GM04503 (cell line): ENCODE measurements at places on chromosomes 6 and 20.

- DNase-seq: no peak
Observed at GRCh38 chr20:5967469-5967868, 17.0 kb downstream of the MCM8 start.

- DNase-seq: no peak
Observed at GRCh38 chr20:21767739-21768223, 62.3 kb downstream of the PAX1 start.

- no peak for DNase-seq
Observed at GRCh38 chr6:34292954-34293353, 44.1 kb upstream of the SMIM29 start.

DNA sequence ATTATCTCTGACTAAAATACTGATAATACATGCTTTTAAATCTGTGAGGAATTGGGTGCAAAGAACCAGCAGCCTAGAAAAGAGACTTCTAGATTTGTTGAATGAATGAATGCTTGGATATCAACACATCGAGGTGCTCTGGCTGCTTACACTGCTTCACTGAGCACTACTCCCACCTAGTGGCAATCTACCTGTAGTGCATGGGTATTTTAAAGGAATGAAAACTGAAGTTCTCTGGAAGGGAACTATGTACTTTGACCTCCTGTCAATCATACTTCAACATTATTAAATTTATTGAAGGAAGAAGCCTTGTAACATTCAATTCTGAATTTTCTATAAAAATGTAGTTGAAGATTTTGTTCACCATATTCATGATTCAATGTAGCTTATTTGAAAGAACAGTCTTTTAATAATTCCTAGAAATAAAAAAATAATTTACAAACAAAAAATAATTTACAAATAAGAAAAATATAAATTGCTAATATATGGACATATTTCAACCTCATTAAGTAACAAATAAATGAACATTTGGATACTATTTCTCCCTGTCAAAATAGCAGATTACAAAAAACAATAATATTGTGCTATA, 111.2 kb upstream of the MMS22L start:
- DNase-seq: peak; percentile 10

GRCh38 chr6:15414235-15414612, 168.4 kb downstream of the JARID2 start:
- DNase-seq: no peak

DNA sequence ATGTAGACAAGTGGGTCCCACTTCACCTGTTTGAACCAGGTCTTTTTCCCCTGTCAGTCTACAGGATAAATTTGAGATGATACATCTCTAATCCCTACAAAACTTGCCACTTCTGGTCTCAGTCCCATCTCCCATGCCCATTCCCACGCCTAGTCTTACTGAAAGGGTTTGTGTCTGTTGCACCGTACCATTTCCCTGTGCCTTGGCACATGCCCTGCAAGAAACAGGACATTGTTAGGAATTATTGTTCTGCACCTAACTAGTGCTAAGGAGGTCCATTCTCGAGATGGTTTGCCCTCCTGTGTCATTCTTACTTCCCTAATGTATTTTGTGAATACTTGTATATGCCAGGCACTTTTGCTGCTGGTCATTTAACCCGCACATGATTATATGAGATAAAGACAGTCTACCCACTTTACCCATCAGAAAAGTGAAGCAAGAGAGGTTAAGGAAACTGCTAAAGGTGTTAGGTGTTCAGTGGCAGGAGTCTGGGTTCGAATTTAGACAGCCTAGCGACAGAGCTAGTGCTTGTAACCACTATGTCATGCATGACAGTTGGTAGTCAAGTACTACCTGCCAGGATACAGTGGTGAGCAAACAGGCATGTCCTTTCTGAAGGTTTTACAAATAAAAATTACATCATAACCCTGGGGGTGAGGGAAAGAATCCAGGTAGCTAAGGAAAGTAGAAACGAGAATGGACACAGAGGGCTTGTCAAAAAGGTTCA, 12.7 kb downstream of the FAM217A start:
- DNase-seq: no peak

DNA sequence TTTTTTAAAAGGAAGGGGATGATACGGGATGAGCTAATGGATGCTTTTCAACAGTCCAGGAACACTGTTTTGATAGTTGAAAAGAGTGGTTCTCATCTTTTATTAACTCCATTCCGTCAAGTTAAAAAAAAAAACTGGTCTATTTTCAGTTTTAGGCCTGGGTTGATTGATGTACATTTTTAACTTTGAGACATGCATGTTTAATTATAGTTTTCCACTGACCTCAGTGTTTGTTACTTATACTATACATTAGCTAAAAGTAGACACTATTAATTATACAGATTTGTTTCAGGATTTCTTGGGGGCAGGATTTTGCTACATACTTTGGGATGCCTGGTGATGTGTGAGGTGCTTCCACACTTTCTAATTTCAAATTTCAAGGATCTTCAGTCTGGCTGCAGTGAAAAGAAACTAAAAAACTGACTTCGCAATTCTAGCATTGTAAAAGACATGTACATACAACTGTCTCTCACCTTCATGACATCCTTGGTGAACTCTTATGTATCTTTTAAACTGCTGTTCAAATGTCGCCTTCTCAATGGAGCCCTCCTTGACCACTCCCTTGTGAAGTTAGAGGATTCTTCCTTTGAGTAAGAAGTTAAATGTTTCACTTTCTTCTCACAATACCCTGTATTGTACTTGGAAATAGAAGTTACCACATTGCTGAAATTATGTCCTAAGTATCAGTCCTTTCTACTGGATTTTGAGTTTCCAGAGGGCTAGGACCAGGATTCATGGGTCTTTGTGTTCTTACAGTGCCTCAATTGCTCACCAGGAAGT, 101.7 kb downstream of the TSHZ2 start:
- no peak for DNase-seq

GRCh38 chr6:30744054-30744805, at the start of gene IER3:
Gene IER3, minus strand, starts transcription at chr6:30744547. Its CDS starts 29 bp downstream, at chr6:30744518.
- DNase-seq: no peak

GRCh38 chr6:42451333-42452170, at the start of gene TRERF1:
Gene TRERF1, minus strand, starts transcription at chr6:42451926. Its CDS starts 182,336 bp downstream, at chr6:42269590.
- no peak for DNase-seq

GRCh38 chr6:147337921-147338320, 133.7 kb downstream of the STXBP5 start:
- no peak for DNase-seq

DNA sequence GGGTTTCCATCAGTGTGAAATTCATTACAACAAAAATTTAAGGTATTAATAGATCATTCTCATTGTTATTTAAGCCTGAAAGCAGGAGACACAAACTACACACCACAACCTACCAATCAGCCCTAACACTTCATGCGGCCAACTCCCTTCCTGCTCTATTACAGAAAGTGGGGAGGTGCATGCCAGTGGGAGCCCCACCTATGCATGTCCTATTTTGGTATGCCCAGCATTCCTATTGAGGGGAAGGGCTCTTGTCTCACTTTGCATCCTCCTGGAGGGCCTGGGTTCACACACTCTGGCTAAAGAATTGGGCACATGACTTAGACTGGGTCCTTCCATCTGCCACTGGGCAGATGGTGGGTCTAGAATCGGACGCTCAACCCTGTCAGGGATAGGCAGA, 450.0 kb downstream of the PTPRT start:
- no peak for DNase-seq

GRCh38 chr20:45429618-45430017, 13.7 kb downstream of the PIGT start:
- no peak for DNase-seq

DNA sequence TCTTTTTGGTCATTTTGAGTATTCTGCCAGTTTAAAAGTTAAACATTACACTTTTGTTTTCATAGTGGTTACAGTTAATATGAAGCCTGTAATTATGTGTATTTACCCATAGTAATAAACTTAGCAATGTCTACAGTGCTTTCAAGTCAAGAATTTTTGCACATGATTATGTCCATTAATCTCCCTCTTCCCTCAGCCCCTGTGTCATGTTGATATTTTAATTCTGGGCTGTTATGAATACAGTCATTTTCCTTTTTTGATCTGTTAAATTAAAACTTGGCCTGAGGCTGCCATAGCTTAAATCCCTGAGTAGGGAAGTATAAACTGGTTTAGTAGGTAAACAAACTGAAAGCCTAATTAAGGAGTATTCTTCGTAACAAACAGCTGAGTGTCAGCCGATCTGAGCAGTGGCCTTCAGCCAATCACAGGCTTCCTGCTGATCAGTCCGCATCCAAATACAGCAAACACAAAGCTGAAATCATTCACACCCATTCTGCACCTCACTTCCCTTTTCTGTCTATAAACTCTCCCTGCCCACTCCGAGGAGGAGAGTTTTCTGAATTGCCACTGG, 9.5 kb upstream of the SFT2D1 start:
- no peak for DNase-seq

- DNase-seq: no peak
Observed at GRCh38 chr6:45665859-45666258, 288.1 kb upstream of the SUPT3H start.

GRCh38 chr6:102525336-102525735, 1131.8 kb downstream of the GRIK2 start:
- DNase-seq: no peak

DNA sequence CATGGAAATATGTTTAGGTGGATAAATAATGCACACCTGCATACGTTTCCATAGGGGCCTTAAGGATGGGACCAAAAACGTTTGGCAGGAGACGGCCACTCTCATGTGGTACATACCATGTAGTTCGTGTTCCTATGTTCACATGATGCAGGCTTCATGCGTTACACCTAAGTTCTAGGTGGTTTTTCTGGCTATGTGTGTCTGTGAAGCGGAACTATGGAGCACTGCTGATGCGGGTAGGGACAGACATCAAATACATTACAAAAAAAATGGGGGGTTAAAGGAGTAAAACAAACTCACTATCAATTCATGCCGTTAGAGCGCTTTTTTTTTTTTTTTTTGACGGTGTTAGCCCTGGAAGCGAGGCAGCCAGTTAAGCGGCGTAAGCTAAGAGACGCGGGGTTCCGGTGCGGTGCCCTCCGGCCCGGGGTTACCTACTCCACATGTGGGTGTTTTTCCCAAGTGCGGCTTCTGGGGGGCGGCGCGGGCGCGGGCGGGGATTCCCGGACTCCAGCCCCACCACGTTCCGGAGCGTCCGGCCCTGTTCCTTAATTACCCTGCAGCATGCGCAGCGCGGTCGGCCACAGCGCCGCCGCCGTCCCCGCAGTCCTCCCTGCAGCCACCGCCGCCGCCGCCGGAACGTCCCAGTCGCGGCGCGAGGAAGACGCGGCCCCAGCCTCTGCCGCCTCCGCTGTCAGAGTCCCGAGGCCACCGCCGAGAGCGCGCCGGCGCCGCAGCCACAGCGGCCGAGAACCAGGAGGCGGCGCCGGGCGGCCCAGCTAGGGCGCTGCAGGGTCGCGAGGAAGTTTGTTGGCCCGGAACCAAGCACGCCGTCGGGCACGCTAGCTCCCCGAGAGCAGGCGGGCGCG, 648 bp downstream of the COL19A1 start:
- no peak for DNase-seq

GRCh38 chr6:151773382-151773781, 34.1 kb upstream of the ESR1 start:
- no peak for DNase-seq

DNA sequence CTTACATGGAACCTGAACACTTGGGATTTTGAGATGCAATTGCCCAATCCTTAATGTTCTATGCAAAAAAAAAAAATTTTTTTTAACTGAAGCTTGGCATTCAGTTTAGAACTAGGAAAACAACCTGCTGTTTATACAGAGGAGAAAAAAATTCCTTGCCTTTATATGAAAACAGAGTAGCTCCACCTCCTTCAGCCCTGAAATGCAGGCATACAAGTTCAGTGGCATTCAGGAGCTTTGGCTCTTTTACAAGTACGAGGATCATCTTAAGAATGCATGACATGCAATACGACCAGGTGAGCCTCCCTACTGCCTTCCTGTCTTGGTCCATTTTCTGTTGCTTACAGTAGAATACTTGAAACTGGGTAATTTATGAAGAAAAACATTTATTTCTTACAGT, 20.4 kb downstream of the PAX1 start:
- no peak for DNase-seq

- DNase-seq: no peak
Observed at GRCh38 chr6:144559865-144560593, 274.9 kb downstream of the UTRN start.

DNA sequence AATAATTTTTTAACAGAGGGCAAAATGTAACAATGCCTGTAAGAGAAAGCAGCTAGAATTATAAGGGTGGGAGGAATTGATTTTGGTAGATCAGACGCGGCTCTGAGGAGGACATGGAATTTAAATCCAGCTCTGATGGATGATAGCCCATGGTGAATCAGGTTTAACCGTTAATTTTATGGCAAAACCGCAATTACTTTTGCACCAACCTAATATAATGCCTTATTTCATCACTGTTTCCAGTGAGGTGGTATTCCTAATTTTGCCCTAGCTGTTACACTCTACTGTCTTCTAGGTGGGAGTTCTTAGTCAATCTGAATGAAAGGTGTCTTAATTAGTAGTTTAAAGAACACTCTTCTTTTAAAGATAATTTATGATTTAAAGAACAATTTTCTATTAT, 198.3 kb upstream of the SMLR1 start:
- no peak for DNase-seq

GRCh38 chr20:31547720-31548298, 33.6 kb downstream of the HM13 start:
- DNase-seq: no peak

GRCh38 chr20:23143098-23143497, 57.0 kb upstream of the CD93 start:
- peak; percentile 54 for DNase-seq

DNA sequence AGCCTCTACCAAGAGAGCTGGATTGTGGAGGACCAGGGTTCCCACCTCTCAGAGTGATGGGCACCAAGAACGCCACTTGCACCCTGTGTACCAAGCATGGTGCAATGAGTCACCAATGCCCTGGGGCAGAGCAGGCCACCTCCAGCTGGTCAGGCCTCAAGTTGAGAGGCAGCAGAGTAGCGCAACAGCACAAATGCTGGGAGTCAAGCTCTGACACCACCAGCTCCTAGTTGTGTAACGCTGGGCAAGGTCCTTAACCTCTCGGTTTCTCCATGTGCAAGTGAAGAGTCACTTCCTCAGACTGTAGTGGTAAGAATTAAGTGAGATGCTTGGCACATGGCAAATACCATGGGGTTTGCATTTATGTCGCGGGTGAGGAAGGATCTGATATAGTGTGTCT, 25.6 kb downstream of the GFOD1 start:
- no peak for DNase-seq

GRCh38 chr6:116338943-116339342, 31.8 kb upstream of the DSE start:
- DNase-seq: no peak

DNA sequence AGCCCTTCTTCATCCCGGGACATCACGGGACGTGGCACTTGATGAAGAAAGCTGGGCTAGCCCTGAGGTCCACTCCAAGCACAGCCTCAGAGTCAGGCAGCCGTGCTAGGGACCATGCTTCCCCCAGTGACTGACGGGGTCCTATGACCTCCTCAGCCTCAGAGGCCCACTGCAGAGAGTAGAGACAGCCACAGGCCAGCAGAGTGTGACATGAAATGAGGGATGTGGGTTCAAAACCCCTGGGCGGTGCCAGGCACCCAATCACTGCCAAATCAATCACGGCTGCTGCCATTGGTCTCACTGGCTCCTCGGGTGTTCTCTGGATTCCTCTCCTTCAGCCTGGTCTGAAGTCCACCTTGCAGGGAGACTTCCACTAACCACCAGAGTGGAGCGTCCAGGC, 197.7 kb upstream of the CDH4 start:
- DNase-seq: no peak
